ENCODE measurements at places on chromosomes 6 and 20.

DNA sequence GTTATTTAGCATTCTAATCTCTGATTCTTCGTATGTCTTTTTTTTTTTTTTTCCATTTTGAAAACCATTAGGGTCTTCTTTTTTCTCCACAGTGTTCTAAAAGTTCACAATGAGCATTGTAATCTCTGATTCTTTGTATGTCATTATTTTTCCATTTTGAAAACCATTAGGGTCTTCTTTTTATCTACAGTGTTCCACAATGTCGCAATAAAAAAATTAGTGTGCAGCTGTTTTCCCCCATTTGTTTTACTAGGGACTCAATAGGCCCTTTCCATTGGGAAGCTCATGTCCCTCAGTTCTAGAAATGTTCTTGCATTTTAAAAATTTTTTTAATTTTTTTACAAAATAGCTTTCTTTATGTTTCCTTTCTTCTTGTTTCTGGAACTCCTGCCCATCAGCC, 64.2 kb downstream of the RNF182 start:
- DNase-seq, result no peak

GRCh38 chr6:116895935-116896334, 18.9 kb downstream of the RFX6 start:
- no peak for DNase-seq

GRCh38 chr20:41510847-41511450, 107.2 kb downstream of the CHD6 start:
- DNase-seq, result no peak

DNA sequence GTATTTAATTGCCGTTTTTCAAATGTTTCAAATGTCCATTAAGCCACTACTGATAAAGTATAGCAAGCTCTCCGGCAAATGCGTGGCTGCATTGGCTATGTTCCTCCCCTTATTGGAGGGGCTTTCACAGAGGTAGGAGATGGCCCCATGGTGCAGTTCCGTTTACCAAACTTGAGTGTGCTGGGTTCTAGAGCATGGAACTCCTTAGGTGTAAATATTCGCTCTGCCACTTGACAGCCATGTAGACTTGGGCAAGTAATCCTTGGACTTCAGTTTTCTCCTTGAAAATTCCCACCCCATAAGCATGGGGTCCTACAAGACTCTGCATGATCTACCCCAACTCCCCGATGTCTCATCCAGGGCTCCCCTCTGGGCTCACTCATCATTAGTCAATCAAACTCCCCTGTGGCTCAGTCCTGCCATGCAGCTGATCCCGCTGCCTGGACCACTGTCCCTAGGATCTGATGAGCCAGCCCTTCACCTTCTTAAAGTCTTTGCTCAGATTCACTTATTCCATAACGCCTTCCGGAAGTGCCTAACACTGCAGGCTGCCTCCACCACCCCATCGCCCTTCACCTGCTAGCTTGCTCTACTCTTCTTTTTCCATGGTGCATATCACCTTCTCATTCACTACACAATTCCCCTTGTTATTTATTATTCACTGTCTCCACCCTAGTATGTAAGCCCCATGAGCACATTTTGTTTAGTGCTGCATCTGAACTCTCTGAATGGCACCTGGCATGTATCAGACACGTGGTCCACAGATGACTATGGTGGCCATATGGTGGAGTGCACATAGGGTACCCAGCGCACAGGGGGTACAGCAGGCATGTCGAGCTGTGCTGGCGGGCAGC, 18.8 kb downstream of the PRR18 start:
- no peak for DNase-seq

DNA sequence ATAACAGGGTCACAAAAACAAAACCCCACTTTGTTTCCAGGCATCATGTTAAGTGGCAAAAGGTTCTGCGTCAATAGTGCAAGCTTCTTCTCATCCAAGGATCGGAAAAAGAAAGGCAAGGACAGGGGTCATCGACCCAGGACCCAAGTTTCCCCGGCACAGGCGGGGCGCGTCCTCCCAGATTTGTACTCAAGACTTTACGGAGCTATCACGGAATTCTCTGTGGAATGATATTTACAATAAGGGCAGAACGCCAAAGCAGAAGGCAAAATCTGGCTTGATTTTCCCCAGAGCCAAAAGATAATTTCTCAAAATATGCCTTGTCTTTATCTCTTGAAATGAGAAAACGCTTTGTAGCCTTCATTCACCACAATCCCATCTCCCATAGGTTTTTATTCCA, 25.5 kb downstream of the PDE10A start:
- DNase-seq, result no peak

GRCh38 chr6:137811121-137811915, 55.7 kb upstream of the TNFAIP3 start:
- DNase-seq, result peak; percentile 84

DNA sequence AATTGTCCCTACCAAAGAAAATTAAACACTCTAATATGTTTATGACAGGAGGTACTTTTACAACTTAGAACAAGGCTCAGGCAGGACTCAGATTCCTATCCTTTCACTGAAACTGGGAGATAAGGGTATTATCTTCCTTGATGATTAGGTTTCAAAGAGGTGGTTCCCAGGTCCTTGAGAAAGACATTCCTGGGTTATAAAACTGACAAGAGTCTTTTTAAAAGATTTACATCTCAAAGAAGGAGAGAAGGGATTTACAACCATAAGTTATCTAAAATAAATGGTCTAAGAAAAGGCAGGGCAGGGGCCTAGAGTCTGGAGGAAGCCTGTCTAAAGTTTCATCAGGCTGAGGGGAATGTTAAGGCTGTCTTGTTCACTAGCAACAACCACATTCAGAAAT, 1492.5 kb downstream of the HACE1 start:
- DNase-seq, result no peak

- no peak for DNase-seq
Observed at GRCh38 chr6:77424761-77425160, 38.5 kb downstream of the HTR1B start.

GRCh38 chr6:33578164-33578563, 1.9 kb downstream of the BAK1 start:
- DNase-seq, result no peak

DNA sequence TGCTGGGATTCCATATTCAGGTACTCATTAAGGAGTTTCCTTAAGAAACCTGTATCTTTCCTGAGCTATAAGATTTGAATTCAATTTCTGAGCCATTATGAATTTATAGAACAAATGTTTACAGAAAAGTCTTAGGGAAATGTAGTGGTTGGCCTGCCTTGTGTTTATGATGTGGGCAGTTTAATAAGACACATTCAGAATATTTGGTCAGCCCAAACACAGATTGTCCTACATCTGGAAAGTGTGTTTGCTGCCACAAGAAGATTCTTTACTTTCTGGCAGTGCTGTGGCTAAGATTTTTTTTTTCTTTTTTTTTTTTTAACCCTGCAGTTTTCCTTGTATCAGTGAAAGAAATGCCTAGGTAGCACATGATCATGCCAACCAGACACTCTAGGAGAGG, 15.2 kb downstream of the TBX18 start:
- DNase-seq, result no peak

- no peak for DNase-seq
Observed at GRCh38 chr6:92109956-92110355, 1309.4 kb downstream of the EPHA7 start.

DNA sequence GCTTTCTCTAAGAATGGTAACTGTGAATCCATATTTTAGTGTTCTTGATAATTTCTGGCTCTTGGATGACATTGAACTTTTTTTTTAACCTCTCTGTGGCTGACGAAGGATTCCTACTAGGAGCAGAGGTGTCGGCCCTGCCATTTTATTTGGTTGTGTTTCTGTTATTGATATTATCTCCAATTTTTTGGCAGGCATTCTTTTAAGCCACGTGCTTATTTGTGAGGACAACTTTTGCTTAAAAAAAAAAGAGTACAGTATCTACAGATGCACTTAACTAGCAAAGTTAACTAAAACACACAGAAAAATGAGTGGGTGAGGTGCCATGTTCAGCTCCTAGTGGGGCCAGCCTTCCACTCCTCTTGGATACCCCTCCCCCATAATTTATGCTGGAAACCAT, 1.1 kb downstream of the FANCE start:
- DNase-seq, result no peak

DNA sequence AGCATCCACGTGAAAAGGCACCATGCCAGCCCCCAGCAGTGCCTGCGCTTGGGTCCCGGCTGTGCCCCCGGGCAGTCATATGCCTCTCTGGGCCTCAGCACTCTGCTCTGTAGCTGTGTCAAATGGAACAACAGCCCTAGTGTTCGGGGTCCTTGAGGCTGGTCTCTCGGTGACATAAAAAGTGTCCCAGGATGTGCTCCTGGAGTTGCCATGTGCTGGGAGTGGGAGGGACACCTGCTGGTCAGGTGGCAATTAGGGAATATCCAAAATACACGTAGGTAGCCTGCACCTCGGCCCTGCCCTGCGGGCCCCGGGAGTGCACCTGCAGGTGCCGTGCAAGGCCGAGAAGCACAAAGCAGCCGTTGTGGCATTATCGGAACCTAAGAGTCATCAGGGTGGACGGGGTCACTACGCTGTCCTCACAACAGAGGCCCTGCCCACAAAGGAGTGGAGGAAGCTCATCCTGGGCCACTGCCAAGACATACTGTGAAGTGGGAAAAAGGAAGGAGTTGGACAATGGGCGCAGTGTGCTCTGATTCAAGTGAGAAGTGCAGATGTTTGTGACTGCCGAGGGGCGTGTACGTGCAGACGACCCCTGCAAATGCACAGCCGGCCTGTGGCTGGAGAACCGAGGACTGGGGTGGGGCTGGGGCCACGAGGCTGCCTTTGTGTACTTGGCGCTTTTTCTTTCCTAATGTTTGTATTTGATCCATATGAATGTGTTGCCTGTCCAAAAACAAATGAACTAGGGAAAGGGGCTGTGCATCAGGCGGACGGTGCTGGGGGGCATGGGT, 24.6 kb downstream of the SLCO4A1 start:
- DNase-seq, result no peak

- no peak for DNase-seq
Observed at GRCh38 chr6:167840160-167840525, 13.4 kb downstream of the AFDN start.

- no peak for DNase-seq
Observed at GRCh38 chr20:17965042-17965697, 3.4 kb downstream of the SNX5 start.

DNA sequence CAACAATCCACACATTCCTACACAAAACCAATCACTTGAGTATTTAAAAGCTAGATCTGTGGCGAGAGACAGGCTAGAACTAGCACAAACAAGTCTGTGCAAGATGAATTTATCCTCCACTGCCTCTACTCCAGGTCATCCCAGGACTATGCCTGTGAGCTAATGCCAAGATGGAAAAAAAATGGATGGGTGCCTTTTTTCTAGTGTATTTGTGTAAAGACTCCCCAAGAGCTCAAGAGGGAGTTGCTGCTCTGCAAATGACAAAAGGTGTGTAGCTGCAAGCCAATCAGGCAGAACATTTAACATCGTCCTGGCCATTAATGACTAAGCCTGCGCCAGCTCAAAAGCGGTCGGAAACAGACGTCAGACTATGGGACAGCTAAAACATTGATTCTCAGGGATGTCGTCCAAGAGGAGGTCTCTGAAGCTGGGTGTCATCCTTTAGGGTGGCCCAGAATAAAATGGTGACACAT, 21.9 kb downstream of the ATXN1 start:
- DNase-seq, result no peak

- no peak for DNase-seq
Observed at GRCh38 chr6:161622779-161623178, 348.9 kb upstream of the AGPAT4 start.

DNA sequence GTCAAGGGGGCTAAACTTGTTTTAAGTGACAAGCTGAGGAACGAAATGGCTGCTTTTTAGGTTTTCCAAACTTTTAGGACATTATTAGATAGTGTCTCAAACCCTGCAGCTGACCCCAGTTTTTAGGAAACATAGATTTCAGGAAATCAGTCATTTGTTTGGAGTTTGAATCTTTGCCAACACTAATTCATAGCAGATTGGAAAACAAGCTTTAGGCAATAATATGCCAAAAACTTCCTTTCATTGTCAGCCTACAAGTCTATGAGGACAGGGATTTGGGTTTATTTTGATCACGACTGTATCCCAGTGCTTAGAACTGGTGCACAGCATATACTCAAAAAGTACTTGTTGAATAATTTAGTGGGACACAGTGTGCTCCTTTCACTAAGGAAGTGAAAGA, 123.2 kb downstream of the TINAG start:
- no peak for DNase-seq

DNA sequence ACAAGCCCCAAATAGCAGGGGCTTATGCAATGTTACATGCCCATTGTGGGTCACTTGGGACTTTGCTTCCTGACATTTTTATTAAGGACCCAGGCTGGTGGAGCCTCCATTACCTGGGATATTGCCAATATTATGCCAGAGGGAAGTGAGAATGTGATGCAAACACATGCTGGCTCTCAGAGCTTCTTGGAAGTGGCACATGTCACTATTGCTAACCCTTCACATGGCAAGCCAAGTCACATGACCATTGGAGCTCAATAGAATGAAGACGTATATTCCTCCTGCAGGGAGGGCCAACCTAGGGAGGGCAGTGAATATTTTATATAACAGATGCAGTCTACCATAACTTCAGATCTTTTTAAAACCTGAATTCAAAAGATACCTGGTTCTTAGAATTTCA, 140.7 kb upstream of the ZFP64 start:
- no peak for DNase-seq

DNA sequence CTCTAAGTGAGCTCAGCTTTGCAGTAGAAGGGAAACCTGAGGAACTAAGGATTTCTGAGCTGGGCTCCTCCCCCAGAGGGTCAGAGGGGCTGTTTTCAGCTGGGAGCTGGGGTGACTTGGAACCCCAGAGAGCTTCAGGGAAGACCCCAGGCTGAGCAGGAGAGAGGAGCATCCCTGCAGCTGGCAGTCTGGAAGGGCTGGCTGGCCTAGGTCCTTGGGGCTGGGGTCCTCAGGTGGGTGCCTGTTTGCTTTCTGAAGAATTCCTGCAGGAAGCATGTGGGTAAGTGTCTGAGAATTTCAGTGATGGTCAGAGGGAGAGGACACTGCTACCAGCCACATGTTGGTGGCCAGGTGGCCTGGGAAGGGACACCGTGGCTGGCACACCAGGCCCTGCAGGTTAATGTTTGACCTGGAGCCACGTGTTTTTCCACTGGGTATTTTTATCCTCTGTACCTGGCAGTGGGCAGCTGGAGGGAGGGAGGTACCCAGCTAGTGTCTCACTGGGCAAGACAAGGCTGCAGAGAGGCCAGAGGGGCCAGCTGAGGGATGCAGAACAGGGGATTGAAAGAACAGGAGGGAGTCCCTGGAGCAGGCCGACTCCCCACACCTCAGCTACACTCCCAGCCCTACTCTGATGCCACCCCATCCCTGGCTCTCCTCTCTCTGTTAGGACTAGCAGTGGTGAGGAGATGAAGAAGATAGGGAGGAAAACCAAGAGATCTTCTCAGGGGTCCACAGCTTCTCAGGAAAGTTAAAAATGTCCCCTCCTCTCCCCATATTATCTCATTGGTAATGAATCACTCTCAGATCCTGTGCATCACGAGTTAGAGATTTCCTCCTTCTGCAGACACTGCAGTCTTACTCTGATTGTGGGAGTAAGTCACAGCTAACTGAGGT, 143.6 kb downstream of the VEGFA start:
- DNase-seq, result no peak

All from suprapubic skin (tissue), 4 donors.